ENCODE measurements at places on chromosomes 2 and 18.
A peak's percentile ranks its signal among the peaks of the same experiment; 100 is the strongest.

DNA sequence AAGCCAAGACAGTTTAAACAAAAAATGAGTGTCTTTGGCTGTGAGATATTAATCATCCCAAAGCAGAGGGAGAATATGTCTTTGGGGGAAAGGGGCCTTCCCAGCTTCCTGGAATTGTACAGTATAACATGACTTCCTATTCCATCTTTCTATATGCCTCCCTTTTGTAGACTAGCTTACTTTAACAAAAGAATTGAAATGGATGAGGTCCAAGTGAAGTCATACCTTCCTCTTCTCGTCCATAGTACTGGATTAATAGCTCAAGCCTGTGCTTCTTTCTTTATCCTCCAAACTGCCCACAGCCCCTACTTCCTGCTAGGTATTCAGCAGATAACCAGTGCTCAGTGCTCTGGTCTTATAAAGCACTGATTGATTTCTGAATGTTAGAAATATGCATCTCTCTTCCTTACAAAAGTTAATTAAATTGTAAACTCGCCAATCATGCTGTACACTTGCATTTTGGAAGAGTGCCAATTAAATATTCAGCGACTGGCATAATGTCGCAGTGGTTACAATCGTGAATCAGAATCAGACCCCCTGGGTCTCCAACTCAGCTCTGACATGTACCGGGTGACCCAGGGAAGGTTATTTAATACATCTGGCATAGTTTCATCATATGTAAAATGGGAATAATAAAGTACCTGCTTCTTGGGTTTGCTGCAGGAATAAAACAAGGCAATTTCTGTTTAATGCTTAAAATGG is 325.1 kb downstream of the RND3 start:
- peak; percentile 16 for DNase-seq

- no peak for DNase-seq
These were observed 1.8 kb downstream of the RNF138 start for GRCh38 chr18:32093523-32093922.

DNA sequence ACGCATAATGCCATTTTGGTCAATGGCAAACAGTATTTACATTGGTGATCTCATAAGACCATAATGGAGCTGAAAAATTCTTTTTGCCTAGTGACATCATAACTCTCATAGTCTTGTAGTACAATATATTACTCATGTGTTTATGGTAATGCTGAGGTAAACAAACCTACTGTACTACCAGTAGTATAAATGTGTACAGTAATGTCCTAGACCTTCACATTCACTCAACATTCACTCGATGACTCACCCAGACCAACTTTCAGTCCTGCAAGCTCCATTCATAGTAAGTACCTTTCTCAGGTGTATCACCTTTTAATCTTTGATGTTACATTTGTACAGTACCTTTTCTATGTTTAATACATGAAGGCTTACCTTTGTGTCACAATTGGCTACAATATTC is 558.2 kb upstream of the PIK3C3 start:
- no peak for DNase-seq

GRCh38 chr18:78696698-78697435 is 282.8 kb upstream of the SALL3 start:
- DNase-seq: no peak

DNA sequence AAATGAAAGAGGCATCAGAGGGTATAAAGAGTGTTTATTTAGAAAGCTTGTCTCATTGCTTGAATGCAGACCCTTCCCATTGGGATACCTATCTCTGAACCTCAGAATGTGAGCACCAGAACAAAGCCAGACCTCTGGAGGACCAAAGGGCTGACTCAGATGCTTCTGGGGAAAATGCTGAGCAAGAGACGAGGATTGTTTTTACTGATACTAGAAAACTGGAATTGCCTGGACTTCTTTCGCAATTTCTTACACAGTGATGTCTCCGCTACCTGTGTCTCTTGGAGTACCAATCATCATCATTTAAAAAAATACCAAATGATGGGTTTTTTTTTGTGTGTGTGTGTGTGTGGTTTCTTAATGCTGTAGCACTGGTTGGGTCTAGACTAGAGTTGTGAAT is 55.6 kb upstream of the CCDC85A start:
- DNase-seq: no peak

GRCh38 chr2:63631501-63631900 is 42.7 kb downstream of the MDH1 start:
- DNase-seq: no peak

GRCh38 chr2:140376686-140377085 is 1596.5 kb upstream of the NXPH2 start:
- DNase-seq: no peak

GRCh38 chr2:214103276-214104001 is 307.4 kb upstream of the VWC2L start:
- peak; percentile 90 for DNase-seq

DNA sequence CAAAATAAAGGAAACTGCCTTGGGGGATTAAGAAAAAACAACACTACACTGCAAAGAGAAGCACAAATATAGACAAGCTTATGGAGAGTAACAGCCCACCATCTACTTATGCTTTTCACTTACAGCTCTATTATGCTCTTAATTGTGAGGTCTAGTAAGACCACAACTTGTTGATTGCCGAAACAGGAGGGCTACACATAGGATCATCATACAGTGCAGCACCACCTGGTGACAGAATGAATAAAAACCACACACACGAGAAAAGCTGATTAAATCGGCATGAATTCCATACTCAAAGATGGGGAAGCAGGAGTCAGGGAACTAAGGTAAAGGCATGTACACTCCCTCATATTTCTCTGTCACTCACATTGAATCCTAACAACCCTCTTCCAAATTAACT is 259.2 kb downstream of the IKZF2 start:
- DNase-seq: no peak

DNA sequence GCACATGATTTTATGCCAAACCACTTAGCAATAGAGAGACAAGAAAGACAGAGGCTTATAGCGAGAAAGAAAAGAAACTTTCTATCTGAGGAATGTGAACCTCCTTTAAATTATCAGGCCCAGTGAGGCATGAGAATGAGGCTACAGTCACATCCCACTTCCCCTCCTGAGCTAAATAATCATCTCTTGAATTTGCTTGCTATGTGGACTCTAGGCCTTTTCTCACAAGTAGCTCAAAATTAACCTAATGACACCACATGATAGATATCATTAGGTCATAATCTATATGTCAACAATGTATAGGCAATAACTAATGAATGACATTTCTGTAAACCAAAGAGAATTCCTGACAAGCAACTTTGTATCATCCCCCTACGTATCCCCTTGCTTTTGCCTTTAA is 301.5 kb upstream of the MGAT5 start:
- no peak for DNase-seq

DNA sequence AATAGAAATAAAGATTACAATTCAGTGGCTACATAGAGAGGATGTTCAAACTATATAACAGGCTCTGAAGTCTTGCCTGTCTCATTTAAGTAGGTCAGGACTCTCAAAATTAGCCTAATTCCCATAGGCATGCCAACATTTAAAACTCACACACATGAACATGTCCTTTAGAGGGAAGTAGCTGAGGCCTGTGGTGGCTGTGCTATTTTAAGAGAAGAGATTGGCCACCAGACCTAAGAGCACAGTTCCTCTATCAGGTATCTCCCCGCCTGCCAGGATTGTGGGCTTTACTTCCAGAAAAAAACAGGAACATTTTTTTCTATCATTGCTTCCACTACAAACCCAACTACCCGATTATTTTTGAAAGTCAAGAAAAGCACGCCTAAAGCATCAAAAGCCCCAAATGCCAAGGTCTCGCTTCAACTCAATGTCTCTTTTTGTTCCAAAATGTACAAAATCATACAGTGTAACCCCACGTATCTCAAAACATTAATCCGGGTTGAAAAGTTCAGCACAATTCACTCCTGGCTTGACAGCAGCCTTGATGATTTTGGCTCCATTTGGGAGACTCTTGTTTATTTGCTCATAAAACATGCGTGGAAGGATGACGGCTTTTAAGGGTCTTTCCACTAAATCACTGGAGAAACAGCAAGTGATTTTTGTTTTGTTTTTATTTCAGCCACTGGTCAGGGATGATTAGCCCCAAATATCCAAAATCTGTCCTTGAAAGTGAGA is 15.3 kb downstream of the FHL2 start:
- no peak for DNase-seq

- no peak for DNase-seq
These were observed 2.1 kb upstream of the TCF7L1 start for GRCh38 chr2:85131116-85131515.

DNA sequence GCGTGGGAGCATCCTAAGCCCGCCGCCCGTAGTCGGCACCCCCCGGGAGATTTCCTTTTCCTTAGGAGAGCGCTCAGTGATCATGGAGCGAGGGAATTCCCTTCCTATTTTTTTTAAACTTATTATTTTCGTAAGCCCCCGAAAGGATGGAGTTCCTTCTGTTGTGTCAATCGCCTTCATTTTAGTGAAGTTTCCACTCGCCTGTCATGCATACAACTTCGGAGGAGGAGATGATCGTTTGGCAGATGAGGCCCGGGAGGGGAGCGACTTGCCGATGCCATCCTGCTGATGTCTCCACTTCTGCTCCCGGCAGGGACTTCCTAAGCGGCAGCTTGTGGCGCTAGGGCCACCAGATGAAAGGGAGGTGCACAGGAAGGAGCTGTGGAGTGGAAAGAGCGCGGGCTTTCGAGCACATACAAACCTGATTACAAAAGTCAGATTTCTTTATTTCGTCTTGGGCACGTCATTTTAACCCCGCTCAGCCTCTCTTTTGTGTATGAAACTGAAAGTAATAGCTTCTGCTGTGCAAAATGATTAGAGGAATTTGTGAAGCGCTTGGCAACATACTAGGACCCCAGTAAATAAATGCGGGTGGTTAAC is at the start of gene ADGRF3:
ADGRF3 (minus strand) TSS at position 336 of the 600 bp plus-strand sequence. CDS start 555 bp downstream, outside the sequence.
- peak; percentile 37 for DNase-seq

DNA sequence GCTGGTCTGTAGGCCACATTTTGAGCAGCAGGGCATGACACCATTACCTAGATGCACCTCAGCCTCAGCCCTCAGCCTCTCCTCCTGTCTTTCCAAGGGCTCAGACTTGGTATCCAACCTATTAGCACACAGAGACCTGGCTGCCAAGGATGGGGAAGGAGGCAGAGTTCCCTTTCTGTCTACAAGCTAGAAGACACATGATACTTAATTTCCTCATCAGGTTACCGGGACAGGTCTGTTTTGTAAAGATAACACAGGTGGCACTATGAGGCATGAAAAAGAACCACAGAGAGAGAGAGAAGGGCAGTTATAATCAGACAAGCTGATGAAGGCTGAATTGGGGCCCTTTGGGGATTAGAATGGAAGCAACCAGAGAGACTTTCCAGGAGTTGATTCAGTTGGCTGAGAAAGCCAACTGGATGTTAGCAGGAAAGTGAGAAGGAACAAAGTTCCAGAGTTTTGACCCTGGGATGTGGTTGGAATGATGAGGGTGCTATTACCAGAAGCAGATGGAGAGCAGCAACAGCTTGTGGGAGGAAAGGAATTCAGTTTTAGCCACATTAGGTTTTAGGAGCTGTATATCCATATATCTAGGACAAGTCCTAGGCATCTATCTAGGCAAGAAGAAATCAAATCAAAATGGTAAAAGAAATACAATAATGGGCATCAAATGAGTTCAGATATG is 46.0 kb upstream of the RMND5A start:
- no peak for DNase-seq

DNA sequence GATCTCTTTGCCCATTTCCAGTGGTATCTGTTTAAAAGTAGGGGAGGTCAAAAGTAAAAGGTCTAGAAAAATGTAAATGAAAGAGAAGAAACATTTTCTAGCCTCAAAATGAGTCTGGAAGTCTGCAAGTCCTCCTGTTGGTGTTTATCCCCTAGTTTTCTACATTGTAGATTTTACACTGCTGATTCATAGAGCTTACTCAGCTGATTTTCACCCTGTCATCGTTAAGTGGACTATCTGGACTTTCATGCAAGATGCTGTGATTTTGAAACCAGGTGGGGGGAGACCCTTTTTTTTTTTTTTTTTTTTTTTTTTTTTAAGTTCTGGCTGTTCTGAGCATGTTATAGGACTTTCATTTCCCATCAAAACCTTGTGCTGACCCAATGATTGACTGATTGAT is 10.3 kb downstream of the HOXD3 start:
- DNase-seq: no peak

GRCh38 chr2:48991415-48992131 is 162.7 kb downstream of the FSHR start:
- DNase-seq: no peak

- no peak for DNase-seq
These were observed 716 bp downstream of the CALCRL start for GRCh38 chr2:187447336-187447735.

DNA sequence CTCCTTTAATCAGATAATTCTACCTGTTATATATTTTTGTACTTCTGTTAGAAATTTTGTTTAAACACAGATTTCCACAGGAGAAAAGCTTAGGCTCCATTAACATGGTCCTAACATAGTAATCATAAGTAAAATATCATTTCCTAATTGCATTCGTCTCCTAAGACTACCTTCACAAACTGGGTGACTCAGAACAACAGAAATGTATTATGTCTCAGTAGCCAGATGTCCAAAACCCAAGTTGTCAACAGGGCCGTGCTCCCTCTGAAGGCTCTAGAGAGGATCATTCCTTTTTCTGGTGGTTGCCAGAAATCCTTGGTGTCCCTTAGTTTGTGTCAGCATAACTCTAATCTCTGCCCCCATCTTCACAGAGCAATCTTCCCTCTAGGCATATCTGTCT is 5.4 kb downstream of the FBXO15 start:
- DNase-seq: no peak

- no peak for DNase-seq
These were observed 42.9 kb upstream of the RFX8 start for GRCh38 chr2:101517758-101518271.

DNA sequence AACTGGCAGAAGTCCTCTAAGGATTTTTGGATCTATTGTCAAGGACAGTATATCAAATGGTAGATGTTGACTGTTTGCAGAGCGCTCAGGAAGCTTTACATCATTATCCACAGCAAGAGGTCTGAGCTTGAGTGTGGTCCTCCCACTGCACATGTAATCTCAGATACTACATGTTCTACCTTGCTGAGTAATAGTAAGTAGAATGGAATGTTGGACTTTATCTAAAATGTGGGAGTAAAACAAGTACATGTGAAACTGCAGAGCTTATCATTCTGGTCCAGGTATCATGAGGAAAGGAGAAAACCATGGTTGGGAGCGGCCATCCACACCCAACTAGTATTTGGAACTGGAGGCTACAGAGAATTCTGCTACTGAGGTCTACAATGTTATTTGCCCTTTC is 19.3 kb upstream of the CD28 start:
- DNase-seq: no peak

GRCh38 chr2:237495521-237496117 is 8.6 kb downstream of the MLPH start:
- no peak for DNase-seq

DNA sequence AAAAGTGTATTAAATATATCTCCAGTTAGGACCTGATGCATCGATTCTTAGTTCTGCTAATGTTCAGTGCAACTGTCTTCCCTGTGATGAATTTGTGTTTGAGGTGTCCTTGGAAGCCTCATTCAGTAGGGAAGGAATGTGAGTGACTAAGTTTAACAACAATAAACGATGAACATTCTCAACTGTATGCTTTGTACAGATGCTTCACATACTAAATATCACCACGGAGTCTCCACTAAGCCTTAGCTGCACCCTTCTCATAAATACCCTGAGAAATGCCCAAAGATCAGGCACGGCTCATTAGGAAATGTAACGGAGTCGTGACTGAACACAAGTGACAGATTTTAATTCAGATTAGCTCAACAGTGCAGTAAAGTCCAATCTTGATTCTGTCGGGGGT is 24.4 kb upstream of the AGFG1 start:
- no peak for DNase-seq

- no peak for DNase-seq
These were observed 142.9 kb upstream of the FIGN start for GRCh38 chr2:163878718-163879117.
